Stomach (tissue), 19 donors: ENCODE measurements at places on chromosomes 2 and 18.
A peak's percentile ranks its signal among the peaks of the same experiment; 100 is the strongest.

- H3K4me1 ChIP-seq: peaks cover 18% of the 10 kb centered on the region
- DNase-seq: peak; percentile 67
- no peak overlapping the region for H3K27ac ChIP-seq
- H3K36me3 ChIP-seq: no peaks in the 10 kb centered on the region
- H3K4me3 ChIP-seq: no peak overlapping the region
Observed at GRCh38 chr2:86017901-86018896, 87.5 kb downstream of the POLR1A start.

DNA sequence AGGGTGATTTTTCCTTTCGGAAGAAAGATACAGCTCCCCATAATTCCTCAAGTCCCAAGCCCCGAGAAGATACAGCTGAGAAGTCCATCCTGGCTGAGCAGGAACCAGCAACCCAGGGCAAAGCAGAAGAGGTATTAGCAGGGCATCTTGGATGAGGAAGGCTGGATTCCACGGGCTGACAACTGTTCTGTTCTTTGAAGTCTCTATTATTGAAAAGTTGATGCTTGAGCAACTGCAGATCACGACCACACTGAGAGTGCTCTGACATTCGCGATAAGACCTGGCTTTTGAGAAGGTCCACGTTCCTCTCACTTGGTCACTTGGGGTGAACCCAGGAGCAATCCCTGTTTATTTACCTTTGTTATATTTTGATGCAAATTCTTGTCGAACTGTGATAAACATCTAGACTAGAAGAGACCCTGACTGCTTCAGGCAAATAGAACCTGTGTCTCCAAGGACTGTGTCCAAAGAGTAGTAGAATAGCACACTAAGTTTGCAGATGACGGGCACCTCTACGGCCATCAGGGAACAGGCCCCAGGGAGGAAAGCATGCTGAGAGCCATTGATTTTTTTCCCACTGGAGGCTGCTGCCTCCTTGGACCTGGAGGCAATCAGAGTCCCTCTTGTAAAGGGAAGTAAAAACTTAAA, 133.1 kb downstream of the ARL4C start:
- no peaks in the 10 kb centered on the region for H3K27me3 ChIP-seq
- H3K27ac ChIP-seq: no peak overlapping the region
- no peak overlapping the region for H3K4me3 ChIP-seq
- H3K36me3 ChIP-seq: no peaks in the 10 kb centered on the region
- peaks cover 16% of the 10 kb centered on the region for H3K4me1 ChIP-seq
- no peak for DNase-seq

GRCh38 chr2:191246820-191247380, 1.7 kb downstream of the MYO1B start:
- H3K27me3 ChIP-seq: peaks cover 11% of the 10 kb centered on the region
- peak overlapping the region; percentile 85 for H3K27ac ChIP-seq
- peaks cover 19% of the 10 kb centered on the region for H3K4me1 ChIP-seq
- DNase-seq: peak; percentile 40
- peak overlapping the region; percentile 92 for H3K4me3 ChIP-seq

DNA sequence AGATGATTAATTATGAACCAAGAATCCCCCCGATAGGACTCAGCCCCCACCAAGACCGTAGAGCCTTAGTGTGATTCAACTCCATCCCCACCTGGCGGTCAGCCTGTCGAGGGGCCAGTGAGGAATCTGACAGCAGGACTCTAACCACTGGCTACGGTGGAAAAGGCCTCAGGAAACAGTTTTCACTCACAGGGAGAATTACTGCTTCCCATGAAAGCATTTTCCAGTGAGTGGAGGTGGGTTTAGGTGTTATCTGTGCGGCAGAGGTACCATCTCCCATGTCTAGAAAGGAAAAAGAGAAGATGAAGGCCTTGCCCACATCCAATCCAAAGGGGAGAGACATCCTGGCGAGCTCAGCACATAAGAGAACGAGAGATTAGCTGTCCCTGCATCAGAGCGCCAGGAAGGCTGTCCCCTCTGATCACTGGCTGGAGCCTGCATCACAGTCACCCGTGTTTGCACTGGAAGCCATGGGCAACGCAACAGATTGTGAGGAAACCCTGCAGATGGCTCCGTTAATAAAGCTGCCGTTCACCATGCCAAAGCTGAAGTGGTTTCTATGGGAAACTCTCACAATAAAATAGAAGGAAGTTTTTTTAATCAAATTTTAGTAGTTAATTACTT, 22.3 kb downstream of the COX7A2L start:
- no peaks in the 10 kb centered on the region for H3K27me3 ChIP-seq
- no peak overlapping the region for H3K27ac ChIP-seq
- no peak for DNase-seq
- no peak overlapping the region for H3K4me3 ChIP-seq

GRCh38 chr18:54173980-54174630, 50.4 kb downstream of the MBD2 start:
- H3K4me3 ChIP-seq: no peak overlapping the region
- H3K4me1 ChIP-seq: no peaks in the 10 kb centered on the region
- H3K27me3 ChIP-seq: no peaks in the 10 kb centered on the region
- H3K27ac ChIP-seq: no peak overlapping the region

- H3K4me3 ChIP-seq: no peak overlapping the region
- H3K4me1 ChIP-seq: no peaks in the 10 kb centered on the region
- DNase-seq: no peak
Observed at GRCh38 chr2:209988010-209988409, 14.4 kb upstream of the RPE start.

GRCh38 chr2:219578811-219579613, 6.9 kb downstream of the INHA start:
- no peaks in the 10 kb centered on the region for H3K36me3 ChIP-seq
- H3K4me3 ChIP-seq: no peak overlapping the region
- peaks cover 6% of the 10 kb centered on the region for H3K27me3 ChIP-seq
- no peak for DNase-seq
- H3K4me1 ChIP-seq: no peaks in the 10 kb centered on the region
- H3K27ac ChIP-seq: no peak overlapping the region

- H3K27ac ChIP-seq: no peak overlapping the region
- H3K27me3 ChIP-seq: no peaks in the 10 kb centered on the region
- no peaks in the 10 kb centered on the region for H3K4me1 ChIP-seq
- no peaks in the 10 kb centered on the region for H3K36me3 ChIP-seq
- no peak overlapping the region for H3K4me3 ChIP-seq
Observed at GRCh38 chr2:123771928-123772632, 253.0 kb upstream of the CNTNAP5 start.
